Vagina (tissue), 2 donors: ENCODE measurements at places on chromosomes 1 and 21.

DNA sequence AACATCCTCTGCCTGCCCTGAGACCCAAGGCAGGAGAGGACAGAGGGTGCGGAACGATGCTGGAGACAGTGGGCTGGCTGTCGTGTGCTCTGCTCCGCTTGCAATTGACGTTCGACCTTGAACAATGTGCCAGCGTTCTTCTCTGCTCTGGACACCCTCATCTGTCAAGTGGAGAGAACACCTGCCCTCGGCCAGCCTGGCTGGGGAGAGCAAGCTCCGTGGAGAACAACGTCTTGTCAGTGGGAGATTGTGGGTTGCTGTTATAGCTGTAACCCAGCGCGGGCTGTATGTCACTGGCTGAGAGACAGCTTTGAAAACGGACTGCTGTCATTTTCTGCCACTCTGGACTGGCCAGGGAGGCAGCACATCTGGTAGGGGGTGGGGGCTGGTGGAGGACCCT lies 14.7 kb downstream of the KIAA1614 start:
- no peak for DNase-seq

- DNase-seq = no peak
These were observed 19.4 kb upstream of the CADM3 start for GRCh38 chr1:159152031-159152430.

- DNase-seq = no peak
These were observed 20.5 kb downstream of the SETD4 start for GRCh38 chr21:36039861-36040260.

- DNase-seq = no peak
These were observed 15.5 kb downstream of the DHCR24 start for GRCh38 chr1:54871275-54872035.

DNA sequence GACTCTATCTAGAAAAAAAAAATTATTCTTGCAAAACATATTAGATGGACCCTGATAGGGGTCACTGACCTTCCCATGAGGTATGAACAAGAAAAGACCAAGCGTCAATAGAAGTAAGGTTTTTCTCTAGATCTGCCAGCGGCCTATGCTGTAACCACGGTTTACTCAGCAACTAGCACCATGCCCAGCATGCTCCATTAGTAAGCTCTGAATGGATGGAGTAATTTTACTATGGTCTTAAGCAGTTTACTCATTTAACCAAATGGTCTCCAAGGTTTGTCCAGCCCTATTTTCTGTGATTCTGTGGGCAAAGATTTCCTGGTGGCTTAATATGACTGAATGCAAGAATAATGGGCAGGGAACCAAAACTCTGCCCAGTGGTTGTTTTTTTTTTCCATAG lies 113.9 kb downstream of the ADSS2 start:
- DNase-seq = peak; percentile 7

DNA sequence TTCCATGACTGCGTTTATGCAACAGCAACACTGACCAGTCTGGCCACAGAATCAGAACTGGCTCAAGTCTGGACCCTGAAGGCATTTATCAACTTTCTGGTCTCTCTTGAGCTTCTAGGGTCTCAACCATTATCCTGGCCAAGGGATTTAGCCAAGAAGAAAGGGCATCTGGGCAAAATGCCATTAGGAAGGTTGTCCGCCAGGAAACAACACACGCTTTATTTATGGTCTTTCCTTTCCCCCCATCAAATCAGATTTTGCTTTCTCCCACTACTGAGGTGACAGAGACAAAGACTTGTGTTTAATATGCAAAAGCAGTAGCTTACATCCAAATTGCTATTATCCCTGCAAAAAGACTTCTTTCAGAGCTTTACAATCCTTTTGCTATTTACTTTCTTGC lies 81.6 kb upstream of the PPP2R5A start:
- DNase-seq = no peak

DNA sequence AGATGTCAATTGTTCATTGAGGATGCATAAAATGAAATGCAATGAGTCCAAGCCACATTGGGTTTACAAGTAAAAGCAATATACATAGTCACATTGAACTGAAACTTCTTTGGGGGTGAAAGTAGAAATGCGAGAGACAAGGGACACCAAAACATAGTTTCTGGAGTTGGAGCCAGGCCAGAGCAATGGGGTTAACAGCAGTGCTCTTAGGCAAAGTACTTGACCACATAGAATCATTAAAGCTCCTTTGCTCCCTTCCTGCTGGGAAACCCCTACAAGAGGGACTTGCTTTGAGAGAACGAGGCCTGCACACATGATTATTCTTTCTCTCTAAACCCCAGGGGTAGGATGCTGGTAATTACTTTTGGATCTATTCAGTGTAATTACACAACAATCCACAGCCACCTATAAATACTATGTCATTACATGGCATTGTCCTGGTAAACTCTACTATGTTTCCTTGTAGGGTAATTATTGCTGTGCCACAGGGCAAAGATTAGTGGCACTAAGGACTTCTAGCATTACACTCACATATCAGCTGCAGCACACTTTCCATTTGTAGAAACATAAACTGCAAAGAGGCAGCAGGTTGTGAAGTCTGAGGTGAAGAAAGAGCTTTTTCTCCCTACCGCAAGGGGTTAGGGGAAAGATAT lies 421.6 kb upstream of the PBX1 start:
- DNase-seq = no peak
